CD4-positive, alpha-beta T cell (primary cell): ENCODE measurements at places on chromosomes 5 and 9. TPM values are rescaled to one million over a fixed set of nuclear protein-coding genes. Genes with fewer than 3 reads are reported as not detected.
A peak's percentile ranks its signal among the peaks of the same experiment; 100 is the strongest.

WDR41 gene
- total RNA-seq, result 4.4 TPM

PCDHA9 gene
- total RNA-seq, result not detected

IFNB1 gene
- total RNA-seq, result not detected

PDE8B gene
- total RNA-seq, result 0.22 TPM

PNPLA7 gene
- 8.4 TPM for total RNA-seq

- H3K4me3 ChIP-seq, result no peak overlapping the region
- H3K27me3 ChIP-seq, result no peaks in the 10 kb centered on the region
- H3K36me3 ChIP-seq, result no peaks in the 10 kb centered on the region
- peaks cover 6% of the 10 kb centered on the region for H3K4me1 ChIP-seq
- no peak for DNase-seq
Observed at GRCh38 chr9:137545123-137545522, 5.1 kb downstream of the PNPLA7 start.

GRCh38 chr9:72931437-72931836, 21.4 kb downstream of the ALDH1A1 start:
- no peak for DNase-seq
- H3K27ac ChIP-seq, result no peak overlapping the region
- H3K4me3 ChIP-seq, result no peak overlapping the region
- H3K36me3 ChIP-seq, result no peaks in the 10 kb centered on the region
- no peaks in the 10 kb centered on the region for H3K4me1 ChIP-seq

DNA sequence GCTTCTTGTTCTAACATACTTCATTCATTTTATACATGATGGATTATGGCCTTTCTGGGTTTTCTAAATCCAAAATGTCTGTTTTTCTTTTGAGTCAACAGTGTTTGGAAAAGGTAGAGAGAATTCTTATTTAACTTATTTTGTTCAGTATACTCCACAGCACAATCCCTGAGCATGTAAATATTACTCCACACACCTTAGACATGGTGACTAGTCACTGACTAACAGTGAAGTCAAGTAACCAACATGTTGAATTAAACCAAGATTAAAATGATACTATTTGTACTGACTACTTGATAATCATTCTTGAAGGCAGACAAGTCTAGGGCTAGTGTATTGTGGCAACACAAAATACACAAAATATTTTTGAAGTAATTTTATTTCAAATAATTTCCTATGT, 55.0 kb downstream of the HAPLN1 start:
- H3K27me3 ChIP-seq, result no peaks in the 10 kb centered on the region
- H3K4me1 ChIP-seq, result no peaks in the 10 kb centered on the region
- no peaks in the 10 kb centered on the region for H3K36me3 ChIP-seq
- no peak for DNase-seq

DNA sequence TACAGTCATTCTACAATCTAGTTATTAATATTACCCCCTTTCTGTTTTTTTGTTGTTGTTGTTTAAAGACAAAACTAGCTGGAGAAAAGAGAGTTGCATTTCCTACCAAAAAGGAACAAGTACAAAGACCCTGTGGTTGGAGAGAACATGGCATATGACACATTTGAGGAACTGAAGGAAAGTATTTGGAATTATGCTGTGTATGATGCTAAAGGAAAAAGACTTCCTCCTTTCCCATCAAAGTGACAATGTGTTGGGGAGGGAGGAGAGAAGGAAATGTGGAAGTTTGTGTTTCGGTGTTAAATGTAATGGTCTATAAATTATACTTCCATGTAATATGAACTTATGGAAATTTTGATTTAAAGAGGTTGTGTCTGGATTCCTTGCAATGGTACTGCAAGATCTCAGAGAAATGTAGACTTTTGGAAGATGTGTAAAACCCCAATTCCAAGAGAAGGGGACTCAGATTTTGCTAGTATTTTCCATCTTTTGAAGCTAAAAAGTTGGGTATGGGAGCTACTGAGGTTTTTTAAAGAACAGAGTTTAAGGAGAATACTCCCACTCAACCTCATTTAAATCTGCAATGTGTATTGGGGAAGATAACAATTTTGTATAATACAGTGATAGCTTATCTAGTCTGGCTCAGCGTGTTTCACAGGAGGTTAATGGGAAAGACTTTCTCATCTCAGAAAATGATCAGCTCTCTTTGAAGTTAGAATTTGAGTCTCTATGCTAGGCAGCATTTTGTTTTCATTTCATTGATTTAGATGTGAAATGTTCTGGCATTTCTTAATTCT, 15.4 kb upstream of the TNFSF8 start:
- no peaks in the 10 kb centered on the region for H3K36me3 ChIP-seq
- no peak overlapping the region for H3K27ac ChIP-seq
- no peak for DNase-seq
- no peak overlapping the region for H3K4me3 ChIP-seq

DNA sequence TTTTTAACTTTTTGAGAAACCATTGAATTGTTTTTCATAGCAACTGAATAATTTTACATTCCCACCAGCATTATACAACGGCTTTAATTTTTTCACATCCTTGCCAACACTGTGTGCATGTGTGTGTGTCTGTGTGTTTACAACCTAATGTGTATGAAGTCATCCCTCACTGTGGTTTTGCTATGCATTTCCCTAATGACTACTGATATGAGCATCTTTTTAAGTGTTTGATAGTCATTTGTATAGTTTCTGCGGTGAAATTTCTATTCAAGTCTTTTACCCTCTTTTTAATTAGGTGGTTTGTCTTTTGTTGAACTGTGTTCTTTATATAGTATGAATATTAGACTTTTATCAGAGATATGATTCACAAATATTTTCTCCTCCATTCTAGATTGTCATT, 263.1 kb upstream of the COX7C start:
- H3K4me1 ChIP-seq, result no peaks in the 10 kb centered on the region
- DNase-seq, result no peak
- H3K27ac ChIP-seq, result no peak overlapping the region
- H3K27me3 ChIP-seq, result no peaks in the 10 kb centered on the region

DNA sequence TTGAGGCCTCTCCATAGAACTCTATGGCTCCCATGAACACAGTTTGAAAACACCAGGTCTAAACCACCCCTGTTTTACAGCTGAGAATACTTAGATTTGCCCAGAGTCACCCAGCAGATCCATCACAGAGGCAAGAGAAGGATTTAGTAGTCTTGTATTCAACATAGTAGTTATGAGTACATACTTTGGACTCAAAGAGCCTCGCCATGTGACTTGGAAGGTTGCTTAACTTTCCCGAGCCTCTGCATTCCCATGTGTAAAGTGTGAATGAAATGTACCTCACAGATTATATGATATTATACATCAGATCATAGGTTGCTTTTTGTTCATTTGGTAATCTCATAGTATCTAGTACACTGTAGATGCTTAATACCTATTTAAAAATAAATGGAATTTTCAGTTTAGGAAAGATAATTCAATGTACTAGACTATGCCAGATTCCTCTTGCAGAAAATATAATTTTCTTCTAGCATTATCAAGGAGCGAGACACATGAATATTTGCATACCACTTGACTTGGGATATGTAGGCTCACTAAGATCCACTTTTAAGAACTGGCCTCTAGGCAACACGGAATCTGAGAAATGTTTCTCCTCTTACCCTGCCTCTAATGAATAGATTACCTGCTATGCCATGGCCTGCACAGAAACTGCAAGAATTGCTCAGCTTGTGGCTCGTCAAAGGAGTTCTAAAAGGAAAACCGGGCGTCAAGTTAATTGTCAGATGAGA, 18.6 kb downstream of the TDRD7 start:
- no peak for DNase-seq
- no peaks in the 10 kb centered on the region for H3K27me3 ChIP-seq
- H3K4me1 ChIP-seq, result no peaks in the 10 kb centered on the region

GRCh38 chr5:59555596-59555995, 337.9 kb downstream of the PDE4D start:
- no peaks in the 10 kb centered on the region for H3K4me1 ChIP-seq
- no peak overlapping the region for H3K4me3 ChIP-seq
- DNase-seq, result no peak
- no peaks in the 10 kb centered on the region for H3K36me3 ChIP-seq

DNA sequence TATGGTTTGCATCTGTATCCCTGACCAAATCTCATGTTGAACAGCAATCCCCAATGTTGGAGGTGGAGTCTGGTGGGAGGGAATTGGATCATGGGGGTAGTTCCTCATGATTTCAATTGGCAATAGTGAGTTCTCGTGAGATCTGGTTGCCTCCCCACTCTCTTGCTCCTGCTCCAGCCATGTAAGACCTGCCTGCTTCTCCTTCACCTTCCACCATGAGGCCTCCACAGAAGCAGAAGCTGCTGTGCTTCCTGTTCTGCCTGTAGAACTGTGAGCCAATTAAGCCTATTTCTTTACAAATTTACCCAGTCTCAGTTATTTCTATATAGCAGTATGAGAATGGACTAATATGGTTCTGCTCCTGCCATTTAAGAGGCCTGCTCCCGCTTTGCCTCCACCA, 32.9 kb downstream of the SCAI start:
- H3K27me3 ChIP-seq, result no peaks in the 10 kb centered on the region
- H3K4me3 ChIP-seq, result no peak overlapping the region
- no peaks in the 10 kb centered on the region for H3K4me1 ChIP-seq
- no peak for DNase-seq
- no peaks in the 10 kb centered on the region for H3K36me3 ChIP-seq
- H3K27ac ChIP-seq, result no peak overlapping the region

GRCh38 chr5:133421394-133421793, 190.9 kb downstream of the FSTL4 start:
- DNase-seq, result peak; percentile 9
- H3K36me3 ChIP-seq, result no peaks in the 10 kb centered on the region
- no peaks in the 10 kb centered on the region for H3K27me3 ChIP-seq
- no peak overlapping the region for H3K27ac ChIP-seq
- no peak overlapping the region for H3K4me3 ChIP-seq

- no peaks in the 10 kb centered on the region for H3K27me3 ChIP-seq
- no peak overlapping the region for H3K4me3 ChIP-seq
- H3K36me3 ChIP-seq, result no peaks in the 10 kb centered on the region
- H3K4me1 ChIP-seq, result no peaks in the 10 kb centered on the region
Observed at GRCh38 chr9:36873247-36873875, 160.7 kb downstream of the PAX5 start.

- H3K27ac ChIP-seq, result no peak overlapping the region
- no peak for DNase-seq
- no peaks in the 10 kb centered on the region for H3K27me3 ChIP-seq
- H3K36me3 ChIP-seq, result peaks cover 3% of the 10 kb centered on the region
- no peak overlapping the region for H3K4me3 ChIP-seq
Observed at GRCh38 chr5:136062366-136063274, 33.8 kb downstream of the TGFBI start.

- H3K4me3 ChIP-seq, result no peak overlapping the region
- H3K36me3 ChIP-seq, result no peaks in the 10 kb centered on the region
- DNase-seq, result no peak
- no peaks in the 10 kb centered on the region for H3K4me1 ChIP-seq
Observed at GRCh38 chr9:116327701-116328405, 174.3 kb downstream of the PAPPA start.

- H3K4me1 ChIP-seq, result no peaks in the 10 kb centered on the region
- H3K27ac ChIP-seq, result no peak overlapping the region
- H3K27me3 ChIP-seq, result no peaks in the 10 kb centered on the region
- peaks cover 54% of the 10 kb centered on the region for H3K36me3 ChIP-seq
- no peak overlapping the region for H3K4me3 ChIP-seq
Observed at GRCh38 chr9:2771087-2771486, 53.8 kb downstream of the KCNV2 start.

DNA sequence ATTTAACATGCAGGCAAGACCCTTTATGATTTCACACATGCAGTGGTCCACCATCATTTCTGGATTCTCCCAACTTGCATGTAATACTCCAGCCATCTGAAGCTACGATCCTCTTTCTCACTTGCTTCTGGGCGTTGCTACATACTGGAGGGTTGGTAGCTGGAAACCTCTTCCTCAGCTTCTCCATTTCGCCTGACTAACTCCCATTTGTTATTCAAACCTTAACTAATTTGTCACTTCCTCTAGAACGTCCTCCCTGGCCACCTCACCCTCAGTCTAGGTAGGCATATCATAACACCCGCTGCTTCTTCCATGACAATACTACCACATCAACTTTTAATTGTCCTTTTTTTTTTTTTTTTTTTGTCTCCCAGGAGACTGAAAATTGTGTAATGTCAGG, 72.6 kb upstream of the EQTN start:
- DNase-seq, result no peak
- no peaks in the 10 kb centered on the region for H3K36me3 ChIP-seq
- peaks cover 12% of the 10 kb centered on the region for H3K4me1 ChIP-seq
- H3K27ac ChIP-seq, result no peak overlapping the region

GRCh38 chr5:3355126-3355525, 240.5 kb upstream of the IRX1 start:
- H3K27ac ChIP-seq, result no peak overlapping the region
- H3K36me3 ChIP-seq, result no peaks in the 10 kb centered on the region
- no peak overlapping the region for H3K4me3 ChIP-seq

GRCh38 chr5:142820447-142820846, 50.3 kb downstream of the ARHGAP26 start:
- H3K36me3 ChIP-seq, result no peaks in the 10 kb centered on the region
- DNase-seq, result no peak
- H3K4me1 ChIP-seq, result peaks cover 4% of the 10 kb centered on the region
- no peak overlapping the region for H3K4me3 ChIP-seq
- H3K27me3 ChIP-seq, result no peaks in the 10 kb centered on the region

- no peak for DNase-seq
- peaks cover 22% of the 10 kb centered on the region for H3K27me3 ChIP-seq
- no peak overlapping the region for H3K4me3 ChIP-seq
- H3K4me1 ChIP-seq, result peaks cover 21% of the 10 kb centered on the region
Observed at GRCh38 chr5:139694556-139695177, 46.5 kb downstream of the CXXC5 start.

- H3K27ac ChIP-seq, result no peak overlapping the region
- H3K27me3 ChIP-seq, result no peaks in the 10 kb centered on the region
- no peaks in the 10 kb centered on the region for H3K36me3 ChIP-seq
Observed at GRCh38 chr5:145854651-145855258, 18.1 kb downstream of the GRXCR2 start.
